Panc1 (cell line): ENCODE measurements at places on chromosomes 3 and 15. TPM values are rescaled to one million over a fixed set of nuclear protein-coding genes. Genes with fewer than 3 reads are reported as not detected.

The POLG gene
- total RNA-seq, result 95.2 TPM

The IL12A gene
- total RNA-seq, result not detected

The MME gene
- total RNA-seq, result 1.6 TPM

The KBTBD8 gene
- 0.98 TPM for total RNA-seq

The TFRC gene
- total RNA-seq, result 604 TPM

The RPL39L gene
- 37.7 TPM for total RNA-seq

The ARGFX gene
- not detected for total RNA-seq
